ENCODE measurements at places on chromosomes 4 and X.

GRCh38 chrX:100316987-100317386 is 93.1 kb downstream of the PCDH19 start:
- no peak for DNase-seq

GRCh38 chr4:76266627-76267026 is 15.1 kb downstream of the FAM47E start:
- DNase-seq = no peak

- no peak for DNase-seq
These were observed 91.5 kb downstream of the LNX1 start for GRCh38 chr4:53499791-53500190.

DNA sequence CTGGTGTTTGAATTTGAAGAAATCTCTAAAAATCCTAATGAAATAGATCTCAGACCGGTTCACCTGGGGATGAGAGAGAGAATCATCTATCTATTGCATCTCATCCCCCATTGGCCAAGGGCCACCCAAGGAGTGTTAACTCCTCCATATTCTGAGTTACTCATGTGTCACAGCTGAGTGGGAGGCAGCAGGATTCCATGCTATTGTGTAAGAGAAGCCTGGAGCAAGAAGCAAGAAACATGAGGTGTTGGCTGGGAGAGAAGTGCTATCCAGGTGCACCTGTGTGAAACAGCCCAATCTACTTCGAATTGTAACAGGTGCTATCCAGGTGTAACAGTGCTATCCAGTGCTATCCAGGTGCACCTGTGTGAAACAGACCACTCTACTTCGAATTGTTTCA is 150.3 kb upstream of the MAOA start:
- no peak for DNase-seq

DNA sequence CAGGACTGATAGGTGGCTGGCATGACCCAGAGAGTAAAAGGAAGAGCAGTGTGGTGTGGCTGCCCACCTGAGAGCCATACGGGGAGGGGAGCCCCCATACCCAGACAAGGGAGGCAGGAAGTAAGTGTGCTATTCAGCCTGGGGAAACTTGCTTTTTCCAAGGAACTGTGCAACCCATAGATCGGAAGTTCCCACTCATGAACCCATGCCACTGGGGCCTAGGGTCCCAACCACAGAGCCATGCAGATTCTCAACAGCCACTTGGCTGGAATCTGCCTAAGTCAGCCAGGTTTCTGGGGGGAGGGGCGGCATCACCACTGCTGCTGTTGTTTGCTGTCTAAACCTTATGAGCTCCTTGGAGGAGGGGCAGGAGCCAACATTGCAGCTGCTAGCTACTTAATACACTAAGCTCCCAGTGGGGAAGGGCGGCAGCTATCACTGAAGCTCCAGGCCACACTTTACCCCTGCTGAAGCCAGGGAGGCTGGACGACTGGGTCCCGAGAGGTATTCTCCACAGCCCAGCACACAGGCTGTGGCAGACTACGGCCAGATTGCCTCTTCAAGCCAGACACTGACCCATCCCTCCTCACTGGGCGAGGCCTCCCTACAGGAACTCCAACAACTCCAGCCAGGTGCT is 410.4 kb downstream of the INPP4B start:
- DNase-seq = no peak

GRCh38 chr4:86892636-86892960 is 376 bp upstream of the C4orf36 start:
- no peak for DNase-seq

- DNase-seq = no peak
These were observed 436.2 kb downstream of the KCNIP4 start for GRCh38 chr4:21512353-21512752.

DNA sequence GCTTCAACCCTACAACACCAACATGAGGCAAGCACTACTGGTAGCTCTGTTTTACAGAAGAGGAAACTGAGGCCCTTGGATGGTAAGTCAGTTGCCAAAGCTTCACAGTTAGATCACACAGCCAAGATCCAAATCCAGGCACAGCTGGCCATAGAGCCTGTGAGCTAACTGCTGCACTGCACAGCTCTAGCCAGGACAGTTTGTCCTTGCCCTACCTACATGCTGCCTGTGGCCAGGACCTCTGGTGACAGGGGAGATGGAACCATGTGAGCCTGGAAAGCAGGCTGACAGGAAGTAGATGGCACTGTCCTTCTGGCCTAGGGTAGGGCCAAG is 257.8 kb downstream of the FBXW7 start:
- no peak for DNase-seq

DNA sequence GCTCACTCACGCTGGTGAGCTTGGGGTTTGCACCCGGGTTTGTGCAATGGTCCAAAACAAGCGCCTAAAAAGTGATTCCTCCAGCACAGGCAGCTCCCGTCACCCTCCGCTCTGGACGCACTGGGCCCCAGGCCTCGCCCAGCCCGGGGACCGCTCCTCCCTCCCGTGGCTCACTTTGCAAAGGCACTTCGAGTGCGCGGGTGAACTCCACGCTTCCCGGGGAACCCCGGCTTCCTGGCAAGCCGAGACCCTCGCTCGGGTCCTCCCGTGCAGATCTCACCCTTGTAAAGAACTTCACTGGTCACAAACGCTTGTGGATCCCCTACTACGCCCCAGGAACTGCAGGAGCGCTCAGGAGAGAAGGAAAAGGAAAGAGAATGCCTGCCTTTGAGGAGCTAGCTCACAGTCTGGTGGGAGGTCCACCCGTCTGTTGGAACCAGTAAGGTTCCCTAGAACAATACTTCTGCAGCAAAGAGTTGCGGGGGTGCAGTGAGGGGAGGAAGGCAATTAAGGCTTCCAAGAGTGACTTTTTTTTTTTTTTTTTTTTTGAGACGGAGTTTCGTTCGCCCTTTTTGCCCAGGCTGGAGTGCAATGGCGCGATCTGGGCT is at the start of gene CTPS2:
TSS of gene CTPS2 (minus strand) at position 122 of the 608 bp plus-strand sequence. CDS start 9,767 bp downstream, outside the sequence.
- no peak for DNase-seq

GRCh38 chr4:183823434-183823833 is 81.7 kb upstream of the STOX2 start:
- no peak for DNase-seq

DNA sequence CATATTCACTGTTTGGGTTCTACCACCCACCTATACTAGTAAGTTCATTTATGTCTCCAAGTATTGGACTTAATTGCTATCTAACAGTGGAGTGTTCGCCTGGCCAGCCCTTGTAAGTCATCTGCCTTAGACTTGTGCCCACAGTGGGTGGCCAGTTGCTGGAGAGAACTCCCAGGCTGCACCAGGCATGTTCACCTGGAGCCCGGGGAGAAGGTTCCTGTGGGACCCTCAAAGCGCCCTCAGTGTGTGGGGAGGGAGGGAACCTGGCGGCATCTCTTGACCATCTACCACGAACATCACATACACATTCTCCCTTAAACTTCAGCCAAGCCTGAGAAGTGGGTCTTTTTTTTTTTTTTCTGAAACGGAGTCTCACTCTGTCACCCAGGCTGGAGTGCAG is 138.1 kb downstream of the CPZ start:
- DNase-seq = no peak

GRCh38 chr4:139515531-139515958 is 40.5 kb downstream of the SETD7 start:
- no peak for DNase-seq

DNA sequence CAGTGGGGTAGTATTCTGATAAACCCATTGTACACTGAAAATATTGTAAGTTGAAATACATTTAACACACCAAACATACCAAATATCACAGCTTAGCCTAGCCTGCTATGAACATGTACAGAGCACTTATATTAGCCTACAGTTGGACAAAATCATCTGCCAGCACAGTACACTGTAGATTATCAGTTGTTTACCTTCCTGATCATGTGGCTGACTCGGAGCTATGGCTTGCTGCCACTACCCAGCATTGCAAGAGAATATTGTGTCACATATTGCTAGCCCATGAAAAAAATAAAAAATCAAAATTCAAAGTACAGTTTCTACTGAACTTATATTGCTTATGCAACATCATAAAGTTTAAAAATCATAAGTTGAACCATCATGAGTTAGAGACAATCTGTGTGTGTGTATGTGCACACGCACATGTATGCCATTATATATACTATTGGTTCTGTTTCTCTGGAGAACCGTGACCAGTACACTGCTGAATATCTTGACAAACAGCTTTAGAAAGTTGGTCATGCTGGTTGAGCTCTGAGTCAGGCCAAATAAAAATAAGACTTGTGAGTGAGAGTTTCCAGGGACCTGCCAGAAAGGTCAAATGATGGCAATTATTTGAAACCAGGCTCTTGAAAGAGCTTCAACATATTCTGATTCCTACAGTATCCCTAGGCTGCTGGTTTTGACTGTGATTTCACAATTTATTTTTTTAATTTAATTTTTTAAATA is 238.5 kb downstream of the PRR32 start:
- DNase-seq = no peak

DNA sequence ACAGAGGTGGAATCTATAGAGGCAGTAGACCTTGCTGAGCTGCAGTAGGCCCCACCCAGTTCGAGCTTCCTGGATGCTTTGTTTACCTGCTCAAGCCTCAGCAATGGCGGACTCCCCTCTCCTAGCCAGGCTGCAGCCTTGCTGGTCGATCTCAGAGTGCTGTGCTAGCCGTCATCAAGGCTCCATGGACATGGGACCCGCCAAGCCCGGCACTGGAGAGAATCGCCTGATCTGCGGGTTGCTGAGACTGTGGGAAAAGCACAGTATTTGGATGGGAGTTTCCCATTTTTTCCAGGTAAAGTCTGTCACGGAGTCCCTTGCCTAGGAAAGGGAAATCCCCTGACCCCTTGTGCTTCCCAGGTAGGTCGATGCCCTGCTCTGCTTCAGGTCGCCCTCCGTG is 124.8 kb upstream of the KLF8 start:
- no peak for DNase-seq

GRCh38 chrX:153673428-153674218 is at the start of gene PNCK:
Gene PNCK (minus strand): TSS chrX:153673813. CDS start chrX:153673076, 737 bp downstream.
- no peak for DNase-seq

DNA sequence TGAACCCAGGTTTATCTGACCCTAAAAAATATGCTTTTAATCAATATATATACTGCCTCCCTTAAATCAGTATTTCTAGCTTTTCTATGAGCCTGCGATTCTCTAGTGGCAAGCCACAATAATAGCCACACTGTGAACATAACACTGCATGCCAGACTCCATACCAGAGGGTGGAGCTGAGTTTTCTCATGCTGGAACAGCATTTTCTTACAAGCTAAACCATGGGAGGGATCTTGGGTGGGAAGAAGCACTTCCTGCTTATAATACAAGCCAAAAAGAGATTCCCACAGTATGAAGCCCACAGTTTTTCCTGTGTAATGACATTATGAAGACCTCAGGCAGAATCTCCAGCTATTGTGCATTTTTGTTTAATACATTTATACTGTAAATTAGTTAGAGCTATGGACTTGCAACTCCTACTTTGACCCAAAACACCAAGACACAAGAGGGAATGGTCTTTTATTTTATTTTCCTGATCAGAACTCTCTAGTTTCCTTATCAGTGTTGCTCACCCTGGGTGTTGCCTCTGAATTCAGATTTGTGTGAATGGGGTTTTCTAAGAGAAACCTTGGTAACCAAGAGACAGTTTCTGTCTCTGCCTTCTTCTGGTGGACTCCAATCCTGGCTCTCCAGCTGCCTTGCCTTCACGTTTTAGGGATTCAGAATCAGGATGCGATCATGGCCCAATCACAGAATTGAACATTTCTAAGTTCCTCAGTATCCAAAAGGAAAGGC is 74.5 kb upstream of the EOLA2 start:
- no peak for DNase-seq

DNA sequence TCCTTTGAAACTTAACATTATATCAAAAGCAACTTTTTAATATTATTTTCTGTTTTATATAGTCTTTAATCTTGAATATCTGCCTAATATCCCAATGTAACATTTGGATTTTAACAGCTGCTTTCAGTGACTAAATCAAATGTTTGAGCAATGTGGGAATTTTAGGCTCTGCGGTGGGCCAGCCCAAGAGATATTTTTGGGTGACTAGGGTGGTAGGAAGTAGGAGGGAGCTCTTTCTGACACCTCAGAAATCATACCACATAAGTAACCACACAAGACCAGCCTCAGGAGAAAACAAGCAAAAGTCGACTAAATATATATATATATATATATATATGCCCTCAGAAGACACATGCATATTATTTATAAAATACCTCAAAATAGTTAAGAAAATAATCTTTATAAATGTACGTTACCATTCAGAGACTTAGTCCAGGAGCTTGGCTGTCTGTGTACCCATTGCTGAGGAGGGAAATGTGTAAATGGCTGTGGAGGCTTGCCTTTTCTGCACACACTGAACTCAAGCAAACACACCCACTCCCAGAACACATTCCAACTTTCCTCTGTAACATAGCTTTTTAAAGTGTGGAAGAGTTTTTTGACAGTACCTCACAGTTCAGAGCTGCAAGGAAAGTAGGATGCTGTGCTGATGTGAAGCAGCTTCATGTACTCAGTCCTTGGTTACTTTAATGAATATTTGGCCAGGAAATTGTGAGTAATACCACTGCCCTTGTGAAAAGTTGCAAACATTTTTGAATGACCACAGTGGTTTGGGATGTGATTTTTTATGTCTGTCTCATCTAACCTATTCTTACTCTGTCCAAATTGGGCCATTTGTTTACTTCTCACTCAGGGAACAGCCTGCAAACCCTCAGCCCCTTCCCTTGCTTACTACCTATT is at the start of gene RTL3:
TSS of gene RTL3 (minus strand) at position 484 of the 900 bp plus-strand sequence. CDS start 908 bp downstream, outside the sequence.
- no peak for DNase-seq

GRCh38 chr4:73776321-73776729 is 36.0 kb downstream of the CXCL8 start:
- DNase-seq = no peak

DNA sequence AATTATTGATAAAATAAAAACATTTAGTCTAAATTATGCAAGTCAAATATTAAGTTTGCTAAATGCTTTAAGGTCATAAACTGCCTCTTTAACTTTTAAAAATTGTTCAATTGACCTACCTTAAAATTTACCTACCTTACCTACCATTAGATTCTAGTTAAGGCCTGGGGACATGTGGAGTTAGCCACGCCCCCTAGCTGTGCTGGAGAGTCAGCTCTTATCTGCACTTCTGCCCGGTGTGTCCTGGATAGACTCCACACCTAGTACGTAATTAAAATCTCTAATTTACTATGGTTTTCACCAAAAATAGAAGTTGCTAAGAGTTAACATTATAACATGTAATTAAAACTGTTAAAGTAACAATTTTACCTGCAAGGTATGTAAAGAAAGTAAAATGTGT is 22.7 kb downstream of the TENM3 start:
- DNase-seq = no peak

GRCh38 chr4:99961711-99962110 is 11.6 kb upstream of the H2AZ1 start:
- no peak for DNase-seq

GRCh38 chr4:121139533-121140222 is 24.4 kb downstream of the TNIP3 start:
- DNase-seq = no peak

- DNase-seq = no peak
These were observed 19.3 kb upstream of the CSF2RA start for GRCh38 chrX:1249101-1249887.

DNA sequence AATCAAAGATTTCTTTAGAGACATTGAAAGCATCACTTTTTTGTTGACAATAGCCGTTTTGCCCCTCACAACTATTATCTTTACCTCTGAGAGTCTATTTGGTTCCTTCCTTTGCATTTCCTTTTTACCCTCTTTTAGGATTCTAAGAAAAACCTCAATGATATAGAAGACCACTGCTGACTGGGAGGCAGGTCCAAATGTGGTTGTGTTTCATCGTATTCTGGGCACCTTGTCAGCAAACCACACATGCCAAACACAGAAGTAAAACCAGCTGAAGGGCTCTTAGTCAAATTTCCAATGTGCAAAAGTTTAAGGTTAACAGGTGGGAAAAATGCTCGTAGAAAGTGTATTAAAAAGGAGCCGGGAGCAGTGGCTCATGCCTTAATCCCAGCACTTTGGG is 5.1 kb upstream of the PRMT9 start:
- DNase-seq = no peak

All from effector memory CD4-positive, alpha-beta T cell (primary cell).